A549 (cell line): ENCODE measurements at places on chromosomes 12 and 14. TPM values are rescaled to one million over a fixed set of nuclear protein-coding genes. Genes with fewer than 3 reads are reported as not detected.
A peak's percentile ranks its signal among the peaks of the same experiment; 100 is the strongest.

- no peak for DNase-seq
Measured at GRCh38 chr12:56599041-56599440, 31.1 kb downstream of the BAZ2A start.

DNA sequence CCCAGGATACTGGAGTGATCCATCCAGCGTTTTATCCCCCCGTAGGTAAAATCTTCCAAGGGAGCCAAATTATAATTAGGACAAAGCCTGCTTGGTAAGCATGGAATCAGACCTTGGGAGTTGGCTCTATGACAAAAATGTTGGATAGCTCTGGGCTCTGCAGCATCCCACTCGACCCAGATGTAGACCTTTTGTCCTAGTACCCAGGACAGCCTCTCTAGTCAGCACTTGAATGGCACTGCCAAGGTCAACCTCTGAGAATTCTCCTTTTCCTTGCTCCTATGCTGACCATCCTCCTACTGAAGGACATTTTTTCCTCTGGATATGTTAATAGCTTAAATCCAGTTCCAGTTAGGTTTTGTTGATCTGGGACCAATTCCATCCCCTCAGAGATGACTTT lies 104.7 kb upstream of the SLC35F4 start:
- DNase-seq = no peak

DNA sequence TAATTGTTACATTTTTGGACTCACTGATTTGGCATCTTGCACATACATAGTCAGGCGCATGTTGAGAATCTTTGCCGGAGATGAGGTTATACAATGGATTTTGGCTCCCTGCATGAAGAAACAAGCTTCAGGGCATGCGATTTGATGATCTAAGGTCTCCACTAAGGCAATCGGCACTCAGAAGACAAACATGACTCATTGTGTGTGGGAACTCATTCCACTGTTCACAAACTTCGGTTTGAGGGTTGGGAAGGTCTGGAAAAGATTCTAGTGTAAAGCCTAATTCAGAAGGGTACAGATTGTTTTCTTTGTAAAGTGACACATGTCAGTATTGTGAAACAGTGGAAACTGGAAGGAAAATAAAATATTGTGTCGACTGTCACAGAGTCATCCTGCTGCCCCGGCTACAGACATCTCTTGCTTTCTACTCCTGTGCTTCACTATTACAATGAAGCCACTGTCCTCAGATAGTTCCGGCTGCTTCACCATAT lies 192.6 kb upstream of the HMGA2 start:
- DNase-seq = peak; percentile 58

GRCh38 chr12:120642826-120643225 lies 2.4 kb downstream of the CABP1 start:
- DNase-seq = no peak

- DNase-seq = peak; percentile 39
Measured at GRCh38 chr12:118055144-118055557, 5.8 kb downstream of the WSB2 start.

DNA sequence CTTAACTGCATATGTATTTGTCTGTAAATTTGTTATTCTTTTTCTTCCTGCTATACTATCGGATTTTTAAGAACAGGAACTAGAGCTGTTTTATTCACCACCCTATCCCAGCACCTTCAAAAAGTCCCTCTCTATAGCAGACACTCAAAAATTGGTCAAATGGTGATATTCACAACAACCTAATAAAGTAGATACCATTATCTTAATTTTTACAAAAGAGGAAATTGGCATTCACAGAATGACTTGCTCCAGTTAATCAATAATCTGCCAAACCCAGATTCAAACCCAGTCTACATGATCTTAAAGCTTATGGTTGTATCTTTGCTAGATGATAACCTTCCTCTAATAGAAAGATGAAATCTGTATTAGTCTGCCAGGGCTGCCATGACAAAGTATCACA lies 426.6 kb downstream of the EGLN3 start:
- no peak for DNase-seq

- no peak for DNase-seq
Measured at GRCh38 chr12:19675361-19675760, 236.1 kb downstream of the AEBP2 start.

DNA sequence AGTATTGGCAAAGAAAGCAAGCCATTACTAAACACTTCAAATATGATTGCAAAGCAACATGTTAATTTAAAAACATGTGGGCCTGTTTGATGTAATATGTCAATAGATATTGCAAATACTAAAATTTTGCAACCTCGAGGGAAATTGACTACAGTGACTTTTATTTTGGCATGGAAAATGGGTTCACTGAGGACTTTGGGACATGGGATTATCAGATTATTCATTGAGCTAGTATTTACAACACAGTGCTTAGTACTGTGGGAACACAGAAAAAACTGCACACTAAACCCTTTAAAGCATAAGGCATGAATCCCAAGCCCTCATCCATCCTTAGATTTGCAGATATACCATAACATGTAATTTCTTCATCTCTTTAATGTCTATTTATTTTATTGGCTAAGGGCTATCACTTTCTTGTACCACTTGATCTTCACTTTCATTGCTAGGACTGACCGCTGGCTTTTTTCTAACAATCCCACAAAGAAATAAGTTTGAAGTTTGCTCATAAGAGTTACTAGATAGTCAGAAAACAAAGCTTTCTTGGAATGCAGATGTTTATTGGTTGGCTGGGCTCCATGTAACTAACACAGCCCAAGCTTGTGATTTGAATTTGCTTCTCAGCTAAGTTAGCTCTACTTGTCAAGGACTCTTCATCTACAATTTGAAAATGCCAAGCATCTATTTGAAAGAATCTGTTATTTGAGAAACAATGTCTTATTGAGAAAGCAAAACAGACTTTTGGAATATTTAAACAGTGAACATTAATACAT lies 48.7 kb downstream of the PPFIBP1 start:
- no peak for DNase-seq

- no peak for DNase-seq
Measured at GRCh38 chr14:45089813-45090212, 5.9 kb downstream of the PRPF39 start.

DNA sequence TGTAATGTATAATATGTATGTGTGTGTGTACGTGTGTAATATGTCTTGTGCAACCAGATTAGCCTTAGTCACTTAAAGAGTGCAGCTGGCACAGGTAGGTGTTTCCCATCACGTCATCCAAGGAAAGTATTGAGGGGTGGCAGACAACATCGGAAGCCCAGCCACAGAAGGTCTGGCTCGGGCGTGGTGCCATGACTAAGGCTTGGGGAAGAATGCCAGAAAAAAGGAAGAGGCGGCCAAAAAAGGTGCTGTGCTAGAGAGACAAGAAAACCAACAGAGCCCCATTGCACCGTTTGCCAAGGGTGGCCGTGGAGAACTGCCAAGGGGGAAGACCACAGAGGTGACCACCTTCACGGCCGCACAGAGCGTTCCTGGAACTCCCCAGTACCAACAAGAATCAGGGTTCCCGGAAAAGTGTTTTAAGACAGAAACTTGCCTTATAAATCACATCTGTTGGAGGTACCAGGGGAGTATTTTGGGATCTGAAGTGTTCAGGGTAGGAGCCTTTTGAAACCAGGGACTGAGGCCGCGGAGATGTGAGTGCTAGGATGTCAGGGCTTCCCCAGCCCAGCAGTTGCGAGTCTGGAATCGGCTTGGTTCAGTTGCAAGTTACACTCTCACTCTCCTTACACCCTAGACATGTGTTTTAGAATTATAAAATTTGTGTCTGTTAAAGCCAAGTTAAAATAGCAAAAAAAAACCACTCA lies 131.2 kb upstream of the DYRK2 start:
- peak; percentile 38 for DNase-seq

DNA sequence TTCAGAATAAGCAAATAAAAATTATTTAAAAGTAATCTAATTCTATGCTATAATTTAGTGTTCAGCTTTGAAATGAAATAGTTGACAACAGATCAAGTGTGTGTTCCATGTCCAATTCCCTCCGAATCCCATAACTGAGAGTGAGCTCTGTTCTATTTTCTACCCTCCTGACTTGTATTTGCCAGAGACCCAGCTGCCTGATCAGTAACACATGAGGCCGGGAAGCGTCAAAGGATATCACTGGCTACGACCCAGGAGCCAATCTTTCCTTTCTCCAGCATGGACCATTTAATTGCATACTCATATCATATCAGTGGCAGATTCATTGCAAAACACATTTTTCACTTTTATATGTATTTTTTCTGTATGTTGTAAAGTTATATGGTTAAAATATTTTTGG lies 108.8 kb upstream of the TSPAN8 start:
- no peak for DNase-seq

DNA sequence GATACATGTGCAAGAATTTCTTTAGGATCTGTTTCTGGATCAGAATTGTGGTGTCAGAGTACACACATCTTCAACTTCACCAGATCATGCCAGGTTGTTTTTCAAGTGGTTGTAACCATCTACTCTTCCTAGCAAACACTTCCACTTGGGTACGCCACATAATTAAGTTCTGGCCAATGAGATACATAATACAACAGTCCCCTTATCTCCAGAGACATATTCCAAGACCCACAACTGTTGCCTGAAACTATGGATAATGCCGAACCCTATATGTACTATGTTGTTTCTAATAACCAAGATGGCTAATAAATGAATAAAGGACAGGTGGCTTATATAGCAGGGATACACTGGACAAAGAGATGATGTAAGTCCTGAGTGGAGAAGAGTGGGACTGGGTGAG lies 2.5 kb upstream of the CHPT1 start:
- no peak for DNase-seq

DNA sequence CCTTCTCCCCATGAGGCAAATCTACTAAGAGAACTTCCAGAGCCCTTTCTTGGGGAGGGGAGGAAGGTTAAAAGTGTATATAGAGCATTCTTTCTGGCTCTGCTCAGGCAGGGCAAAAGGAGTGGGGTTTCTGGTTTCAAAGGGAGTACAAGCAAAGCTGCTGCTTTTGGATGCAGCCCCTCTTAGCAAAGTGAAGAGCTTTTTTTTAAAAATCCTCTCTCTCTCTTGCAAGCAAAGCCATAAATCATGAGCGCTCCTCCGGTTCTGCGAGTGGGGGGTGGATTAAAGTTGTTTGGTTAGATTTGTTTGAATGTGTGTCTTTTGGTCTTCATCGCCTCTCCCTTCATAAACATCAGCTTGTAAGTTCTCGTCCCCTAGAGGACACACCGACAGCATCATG lies 546.6 kb upstream of the TBX3 start:
- no peak for DNase-seq

- DNase-seq = no peak
Measured at GRCh38 chr12:111645433-111645832, 40.3 kb downstream of the BRAP start.

DNA sequence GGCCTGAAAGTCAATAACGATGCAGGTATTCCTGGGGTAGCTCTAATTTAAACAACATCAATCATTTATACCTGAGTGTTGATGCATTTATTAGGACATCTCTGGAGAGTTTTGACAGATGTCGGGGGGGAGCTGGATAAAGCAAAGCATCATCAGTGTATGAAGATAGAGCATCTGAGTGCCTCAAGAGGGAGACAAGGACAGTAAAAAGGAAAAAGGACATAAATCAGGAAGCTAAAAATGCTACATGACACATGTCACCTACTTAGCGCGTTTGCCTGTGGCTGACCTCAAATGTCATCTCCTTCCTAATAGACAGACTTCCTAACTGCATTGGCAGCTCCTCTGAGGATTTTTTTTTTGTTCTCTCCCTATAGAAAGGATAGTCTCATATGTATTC lies 259.5 kb upstream of the PKP2 start:
- no peak for DNase-seq

DNA sequence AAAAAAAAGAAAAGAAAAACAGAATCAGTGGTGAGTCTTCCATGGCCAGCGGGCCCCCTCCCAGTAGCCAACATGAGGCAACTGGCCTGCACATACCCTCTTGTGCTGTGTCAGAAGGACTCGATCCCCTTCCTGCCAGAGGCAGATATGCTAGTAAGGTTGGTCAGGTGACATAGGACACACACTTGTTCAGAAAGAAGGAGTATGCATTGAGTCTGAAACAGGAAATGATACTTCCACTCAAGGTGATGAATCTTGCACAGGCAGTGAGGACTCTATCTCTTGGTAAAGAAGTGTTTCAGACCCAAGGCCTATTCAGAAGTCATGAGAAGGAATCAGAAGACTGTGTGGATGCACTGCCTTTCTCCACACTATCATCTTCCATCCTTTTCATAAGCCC lies 269.7 kb upstream of the FAR2 start:
- DNase-seq = no peak

DNA sequence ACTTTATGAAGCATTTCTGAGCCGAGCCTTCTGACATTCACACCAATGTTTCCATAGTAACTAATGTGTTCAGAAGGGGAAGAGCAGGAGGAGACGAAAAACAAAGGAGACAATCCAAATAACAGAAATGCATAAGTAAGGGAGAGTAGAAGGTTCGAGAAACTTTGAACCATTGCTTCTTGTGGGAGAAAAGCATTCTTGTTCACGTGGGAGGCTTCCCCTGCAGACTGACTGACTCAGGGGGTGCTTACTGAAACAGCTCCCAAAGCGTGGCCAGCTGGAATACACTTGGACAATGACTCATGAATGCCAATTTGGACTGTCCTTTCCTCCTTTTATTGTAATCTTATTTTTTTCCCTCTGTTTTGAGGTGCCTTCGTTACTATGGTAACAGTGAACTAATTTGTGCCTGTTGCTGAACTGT lies 73.9 kb downstream of the NEDD1 start:
- no peak for DNase-seq

DNA sequence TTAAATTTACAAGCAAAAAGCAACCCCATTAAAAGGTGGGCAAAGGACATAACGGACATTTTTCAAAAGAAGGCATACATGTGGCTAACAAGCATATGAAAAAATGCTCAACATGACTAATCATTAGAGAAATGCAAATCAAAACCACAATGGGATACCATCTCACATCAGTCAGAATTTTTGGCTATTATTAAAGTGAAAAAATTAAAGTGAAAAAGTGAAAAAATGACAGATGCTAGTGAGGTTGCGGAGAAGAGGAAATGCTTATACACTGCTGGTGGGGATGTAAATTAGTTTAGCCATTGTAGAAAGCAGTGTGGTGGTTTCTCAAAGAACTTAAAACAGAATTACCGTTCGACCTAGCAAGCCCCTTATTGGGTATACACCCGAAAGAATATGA lies 7.9 kb downstream of the OTOGL start:
- no peak for DNase-seq

The RASAL1 gene
- 0.18 to 0.30 TPM (median 0.30 TPM) in 3 replicates for polyA plus RNA-seq

The IAPP gene
- polyA plus RNA-seq = 0.09 TPM in 1 of 3 replicates, not detected in the others

The SELPLG gene
- 0.43 to 0.67 TPM (median 0.65 TPM) in 3 replicates for polyA plus RNA-seq

The NPFF gene
- not detected in 3 replicates for polyA plus RNA-seq

The NINJ2 gene
- 0.67 to 0.76 TPM (median 0.70 TPM) in 3 replicates for polyA plus RNA-seq

The OAS2 gene
- polyA plus RNA-seq = 0.05 TPM in 1 of 3 replicates, not detected in the others

The C14orf39 gene
- polyA plus RNA-seq = not detected in 3 replicates
